ENCODE measurements at places on chromosomes 2 and 18. TPM values are rescaled to one million over a fixed set of nuclear protein-coding genes. Genes with fewer than 3 reads are reported as not detected.

DNA sequence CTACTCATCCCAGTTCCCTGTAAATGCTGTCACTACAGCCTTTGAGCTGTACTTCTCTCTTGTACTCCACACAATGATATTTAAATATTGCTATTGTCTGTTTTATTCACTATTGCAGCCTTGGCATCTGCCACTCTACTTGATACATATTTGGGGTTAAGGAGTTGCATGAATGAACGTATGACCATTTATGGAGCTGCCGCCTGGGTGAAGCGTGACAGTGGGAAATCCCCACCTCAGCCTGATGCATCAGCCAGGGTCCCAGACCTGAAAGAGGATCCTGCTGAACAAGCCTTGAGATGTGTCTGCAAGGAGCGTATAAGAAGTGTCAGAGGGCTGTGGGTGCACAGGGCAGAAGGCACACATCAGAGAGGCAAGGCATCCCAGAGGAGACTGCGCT is 39.1 kb downstream of the MRPL35 start:
- peak; percentile 89 for ATAC-seq

- ATAC-seq = no peak
Observed at GRCh38 chr2:178296394-178297090, 102.2 kb downstream of the OSBPL6 start.

DNA sequence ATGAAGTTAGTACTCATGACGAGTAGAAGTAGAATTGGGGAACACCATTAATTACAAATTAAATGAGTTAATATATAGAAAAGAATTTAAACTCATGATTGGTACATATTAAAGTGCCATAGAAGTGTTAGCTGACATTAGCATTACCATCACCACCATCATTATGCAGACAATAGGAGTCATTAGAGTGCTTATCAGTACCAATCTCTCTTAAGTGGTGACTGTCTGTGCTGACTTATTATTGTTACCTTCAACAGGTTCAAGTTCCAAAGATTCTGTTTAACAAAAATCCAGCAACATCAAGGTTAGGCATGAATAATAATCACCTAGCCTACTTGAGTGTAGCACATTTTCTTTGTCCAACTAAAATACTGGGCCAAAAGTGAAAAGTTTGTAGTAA is 108.8 kb upstream of the MAPRE2 start:
- no peak for ATAC-seq

GRCh38 chr2:168729455-168729854 is 73.0 kb upstream of the NOSTRIN start:
- no peak for ATAC-seq

GRCh38 chr2:207514451-207514850 is 15.3 kb upstream of the CREB1 start:
- peak; percentile 22 for ATAC-seq

DNA sequence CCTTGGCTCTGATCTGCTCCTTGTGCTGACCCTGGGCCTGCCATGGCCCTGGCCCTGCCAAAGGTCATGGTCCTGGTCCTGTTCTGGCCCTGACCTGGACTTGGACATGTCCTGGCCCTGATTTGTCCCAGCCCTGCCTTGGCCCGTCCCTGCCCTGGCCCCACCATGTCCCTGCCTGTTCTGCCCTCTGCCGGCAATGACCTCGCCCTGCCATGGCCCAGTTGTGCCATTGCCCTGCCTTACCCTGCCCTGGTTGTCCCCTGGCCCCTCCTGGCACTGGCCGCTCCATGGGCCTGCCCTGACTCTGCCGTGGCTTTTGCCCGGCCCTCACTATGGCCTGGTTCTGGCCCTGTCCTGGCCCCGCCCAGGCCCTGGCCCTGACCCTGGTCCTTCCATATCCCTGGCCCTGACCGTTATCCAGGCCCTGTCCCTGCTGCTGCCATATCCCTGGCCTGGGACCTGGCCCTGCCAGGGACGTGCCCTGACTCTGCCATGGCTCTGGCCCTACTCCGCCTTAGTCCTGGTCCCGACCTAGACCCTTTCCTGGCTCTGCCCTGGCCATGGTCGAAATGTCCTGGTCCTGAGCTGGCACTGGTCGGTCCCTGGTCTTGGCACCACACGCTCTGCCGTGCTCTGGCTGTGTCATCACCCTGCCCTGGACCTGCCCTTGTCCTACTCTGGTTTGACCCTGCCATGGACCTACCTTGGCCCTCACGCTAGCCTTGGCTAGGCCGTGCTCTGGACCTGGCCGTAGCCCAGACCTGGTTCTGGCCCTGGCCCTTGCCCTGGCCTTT is 6.8 kb upstream of the ANKRD62 start:
- ATAC-seq = peak; percentile 26

DNA sequence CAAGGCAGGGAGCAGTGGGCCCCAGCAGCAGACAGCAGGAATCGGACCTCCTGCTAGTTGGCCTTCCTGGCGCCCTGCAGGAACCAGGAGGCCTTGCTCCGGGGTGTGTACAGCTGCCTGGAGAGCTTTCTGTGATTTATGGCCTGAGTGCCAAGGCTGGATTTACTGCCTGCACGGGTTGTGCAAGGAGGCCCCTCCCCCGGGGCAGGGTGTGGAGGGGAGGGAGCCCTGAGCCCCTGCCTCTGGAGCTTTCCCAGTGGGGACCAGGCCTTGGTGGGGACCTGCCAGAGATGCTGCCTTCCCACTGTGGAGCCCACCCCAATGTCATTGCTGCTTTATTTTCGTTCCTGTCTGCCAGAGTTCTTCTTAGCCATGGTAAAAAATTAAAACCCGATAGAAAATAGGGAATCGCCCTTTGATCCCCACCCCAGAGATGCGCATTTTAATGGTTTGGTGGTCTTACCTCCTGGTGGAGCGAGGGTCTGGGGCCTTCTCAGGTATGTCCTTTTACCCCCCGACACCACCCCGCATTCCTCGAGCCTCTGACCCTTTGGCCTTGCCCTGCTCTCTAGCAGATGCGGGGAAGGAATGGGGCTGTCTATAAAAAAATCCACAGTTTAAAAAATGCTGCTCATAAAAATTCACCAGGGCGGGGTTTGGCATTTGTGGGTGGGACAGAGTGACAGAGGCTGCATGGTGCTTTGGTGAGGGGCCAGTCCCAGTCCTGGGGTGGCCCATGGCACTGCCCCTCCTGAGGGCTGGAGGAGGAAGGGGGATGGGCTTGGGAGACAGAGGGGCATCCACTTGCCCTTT is 6.9 kb upstream of the RALB start:
- ATAC-seq = no peak

GRCh38 chr2:20352230-20352578 is 1.6 kb upstream of the PUM2 start:
- no peak for ATAC-seq

GRCh38 chr2:113198048-113198789 is 24.4 kb downstream of the PSD4 start:
- ATAC-seq = no peak

- ATAC-seq = no peak
Observed at GRCh38 chr2:113207021-113207420, 33.2 kb downstream of the PSD4 start.

DNA sequence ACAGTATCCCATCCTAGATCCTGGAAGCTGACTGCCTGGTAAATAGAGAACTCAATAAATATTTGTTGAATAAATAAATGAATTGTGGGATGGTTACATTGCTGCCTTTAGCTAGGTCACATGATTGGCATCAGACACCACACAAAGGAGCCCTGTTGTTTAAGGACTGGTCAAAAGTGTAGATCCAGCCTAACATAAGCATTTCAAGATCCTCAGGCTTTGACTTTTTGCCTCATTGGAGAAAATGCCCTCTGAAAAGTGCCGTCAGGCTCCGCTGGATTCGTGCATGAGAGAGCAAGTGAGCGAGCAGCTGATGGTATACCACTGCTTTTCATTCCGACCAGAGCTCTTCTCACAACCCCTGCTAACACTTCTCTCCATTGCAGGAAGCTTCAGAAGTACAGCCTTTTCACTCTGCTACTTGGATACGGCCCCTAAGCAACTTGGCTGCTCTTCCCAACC is 1.3 kb upstream of the ZNF24 start:
- ATAC-seq = no peak

DNA sequence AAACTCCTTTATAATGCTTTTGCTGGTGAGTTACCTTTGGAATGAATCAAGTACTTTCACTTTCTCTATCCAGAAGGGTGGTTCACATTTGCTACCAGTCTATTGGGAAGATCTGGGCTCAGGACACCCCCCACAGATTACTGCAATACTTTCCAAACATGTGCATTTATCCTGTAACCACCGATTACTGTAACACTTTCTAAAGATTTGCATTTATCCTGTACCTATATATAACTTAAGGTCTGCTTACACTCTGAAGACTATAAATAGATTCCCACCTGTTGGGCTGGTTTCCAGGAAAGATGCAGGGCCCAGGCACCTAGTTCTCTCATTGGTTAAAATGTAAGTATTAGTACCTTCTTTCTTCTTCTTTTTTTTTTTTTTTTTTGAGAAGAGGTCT is 113.0 kb upstream of the NEDD4L start:
- ATAC-seq = no peak

GRCh38 chr18:44474067-44474411 is 206.6 kb upstream of the SETBP1 start:
- ATAC-seq = no peak

GRCh38 chr2:109660046-109660860 is 46.1 kb downstream of the SOWAHC start:
- no peak for ATAC-seq

DNA sequence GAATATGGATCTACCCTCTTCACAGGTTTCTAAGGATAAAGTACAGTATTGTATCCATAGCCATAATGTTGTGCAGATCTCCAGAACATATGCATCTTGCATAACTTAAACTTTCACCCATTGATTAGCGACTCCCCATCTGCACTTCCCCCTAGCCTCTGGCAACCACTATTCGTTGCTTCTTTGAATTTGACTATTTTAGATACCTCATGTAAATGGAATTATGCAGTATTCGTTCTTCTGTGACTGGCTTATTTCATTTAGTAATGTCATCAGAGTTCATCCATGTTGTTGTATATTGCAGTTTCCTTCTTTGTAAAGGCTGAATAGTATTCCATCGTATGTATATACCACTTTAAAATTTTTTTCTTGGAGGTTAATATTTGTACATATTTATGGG is 128.9 kb downstream of the SMAD7 start:
- ATAC-seq = no peak

DNA sequence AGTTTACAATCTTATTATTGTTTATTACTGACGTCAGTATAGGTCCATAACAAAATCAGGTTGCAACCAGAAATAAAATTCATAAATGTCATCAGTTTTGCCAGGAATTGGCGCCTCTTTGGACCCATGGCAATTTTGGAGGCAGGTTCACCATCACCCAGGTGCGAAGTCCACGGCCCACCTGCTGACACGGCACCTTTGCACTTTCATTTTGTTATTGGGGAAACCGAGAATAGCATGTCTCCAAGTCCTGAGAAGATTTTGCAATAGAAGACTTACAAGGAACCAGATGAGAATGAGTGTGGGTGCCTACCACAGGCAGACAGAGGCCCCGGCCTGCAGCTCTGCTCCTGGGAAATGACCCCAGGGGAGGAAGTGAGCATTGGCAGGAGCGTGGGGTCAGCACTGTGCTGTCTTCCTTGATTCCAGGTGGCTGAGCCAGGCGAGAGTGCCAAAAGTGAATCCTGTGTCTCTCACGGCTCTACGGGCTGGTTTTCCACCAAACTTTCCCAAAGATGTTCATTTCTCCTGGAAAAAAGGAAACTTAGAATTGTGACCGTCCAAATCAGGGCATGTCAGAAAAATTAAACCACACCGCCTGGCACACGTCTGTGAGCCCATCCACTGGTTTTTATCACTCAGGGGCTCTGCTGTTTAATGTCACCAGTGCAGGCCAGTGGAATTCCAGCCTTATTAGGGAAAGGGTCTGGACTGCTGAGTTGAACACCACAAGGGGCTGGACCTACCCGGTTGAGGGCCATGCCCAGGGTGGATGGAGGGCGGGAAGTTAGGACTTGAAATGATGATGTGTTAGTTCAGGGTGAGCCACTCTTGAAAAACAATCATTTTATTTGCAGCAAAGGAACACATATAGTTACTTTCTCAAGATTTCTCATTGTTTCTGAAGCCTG is 96.5 kb downstream of the PTGR3 start:
- ATAC-seq = no peak

GRCh38 chr2:238027058-238027457 is 33.7 kb upstream of the SCLY start:
- no peak for ATAC-seq

Gene PREPL
- 29.0 TPM for total RNA-seq

Gene PTPRN
- 0.67 TPM for total RNA-seq

Gene SCN7A
- total RNA-seq = not detected

Gene SERPINB4
- not detected for total RNA-seq

Gene SLC9A2
- total RNA-seq = not detected

Gene WDCP
- total RNA-seq = 25.0 TPM

Data from activated T-helper 17 cell treated with anti-CD3 and anti-CD28 coated beads, Interleukin-2, amount 50 U/mL, for 72 hours (primary cell).